ENCODE measurements at places on chromosomes 1 and 21. TPM values are rescaled to one million over a fixed set of nuclear protein-coding genes. Genes with fewer than 3 reads are reported as not detected.

The EDN2 gene
- 0.10 TPM for polyA plus RNA-seq

The PTBP2 gene
- polyA plus RNA-seq = 6.9 TPM

The CELA3B gene
- 0.24 TPM for polyA plus RNA-seq

The OR6N1 gene
- polyA plus RNA-seq = not detected

The UFC1 gene
- 141 TPM for polyA plus RNA-seq

The SAMD13 gene
- polyA plus RNA-seq = 5.5 TPM

The LCE3E gene
- polyA plus RNA-seq = not detected

The RHBG gene
- not detected for polyA plus RNA-seq

The IL24 gene
- polyA plus RNA-seq = 0.20 TPM

The OR2T35 gene
- polyA plus RNA-seq = not detected

The PDC gene
- polyA plus RNA-seq = not detected

The IBA57 gene
- 16.0 TPM for polyA plus RNA-seq

The LRRC39 gene
- polyA plus RNA-seq = 59.1 TPM

The OR2T12 gene
- not detected for polyA plus RNA-seq

The RPTN gene
- not detected for polyA plus RNA-seq

The SPRR4 gene
- not detected for polyA plus RNA-seq

The LHX8 gene
- not detected for polyA plus RNA-seq

The SELE gene
- polyA plus RNA-seq = 0.17 TPM

The SYPL2 gene
- polyA plus RNA-seq = 35.3 TPM

The HPDL gene
- polyA plus RNA-seq = 3.7 TPM

The S100A14 gene
- polyA plus RNA-seq = 0.38 TPM

Measured in psoas muscle (tissue), 8 donors.